ENCODE measurements at places on chromosomes 3 and 15.

DNA sequence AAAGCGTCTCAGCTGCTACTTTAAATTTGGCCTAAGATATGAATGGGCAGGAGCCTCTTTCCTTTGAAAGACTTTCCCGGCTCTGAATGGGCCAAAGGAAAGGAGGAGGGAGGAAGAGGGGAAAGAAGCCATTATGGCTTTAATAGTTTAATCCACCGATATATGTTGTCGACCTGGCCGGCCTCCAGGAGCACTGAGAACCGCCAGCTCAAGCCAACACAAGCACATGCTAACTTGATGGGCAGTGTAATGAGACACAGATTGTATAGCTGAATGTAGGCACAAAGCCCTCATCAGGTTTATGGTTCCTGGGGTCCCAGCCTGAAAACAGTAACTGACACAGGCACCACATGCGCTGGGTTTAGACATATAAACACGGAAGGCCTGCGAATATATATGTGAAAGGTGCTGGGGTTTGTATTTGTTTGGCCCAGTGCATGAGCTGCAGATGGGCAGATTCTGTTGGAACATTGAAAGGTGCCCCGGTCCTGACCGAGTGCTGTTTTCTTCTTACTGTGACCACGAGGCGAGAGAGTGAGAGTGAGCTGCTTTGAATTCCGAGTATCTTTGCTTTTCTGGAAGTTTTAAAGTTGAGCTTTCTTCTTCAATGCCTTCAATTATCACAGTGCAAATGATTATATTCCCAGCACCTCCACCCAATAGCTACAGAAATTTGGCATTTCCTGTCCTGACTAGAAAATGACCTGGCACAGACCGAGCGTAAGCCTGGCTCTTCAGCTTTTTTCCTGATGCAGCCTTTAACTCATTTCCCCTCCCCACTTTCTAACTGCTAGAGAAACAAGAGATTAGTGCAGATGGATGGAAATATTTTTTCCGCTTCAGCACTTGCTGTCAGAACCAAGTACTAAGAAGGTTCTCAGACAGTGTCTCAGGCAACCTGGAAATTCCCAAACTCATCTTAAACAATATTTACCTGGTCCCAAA lies 267.3 kb downstream of the RORA start:
- no peak for DNase-seq

DNA sequence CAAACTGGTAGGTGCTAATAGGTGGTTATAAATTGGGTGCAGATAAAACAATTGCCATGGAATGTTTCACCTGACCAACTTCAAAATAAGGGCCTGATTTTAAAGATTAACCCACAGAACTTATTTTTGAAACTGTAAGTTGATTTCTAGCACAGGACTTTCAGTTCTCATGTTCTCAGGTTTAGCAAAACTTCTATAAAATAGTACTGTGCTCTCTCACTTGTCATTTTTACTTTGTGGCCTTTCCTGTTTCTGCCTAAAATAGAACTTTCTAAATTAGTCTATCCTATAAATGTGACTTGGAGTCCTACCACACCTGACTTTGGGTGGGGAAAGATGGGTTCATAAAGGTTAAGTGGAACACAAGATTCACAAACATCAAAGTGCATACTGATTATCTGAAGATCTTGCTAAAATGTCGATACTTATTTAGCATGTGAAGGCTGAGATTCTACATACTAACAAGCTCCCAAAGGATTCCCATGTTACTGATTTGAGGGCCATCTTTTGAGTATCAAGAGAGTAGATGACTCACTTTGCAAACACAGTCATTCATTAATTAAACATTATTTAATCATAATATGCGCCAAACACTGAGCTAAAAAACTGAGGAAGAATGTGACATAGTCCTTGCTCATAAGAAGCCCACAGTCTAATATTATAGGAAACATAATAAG lies 38.6 kb downstream of the BTLA start:
- DNase-seq = no peak

DNA sequence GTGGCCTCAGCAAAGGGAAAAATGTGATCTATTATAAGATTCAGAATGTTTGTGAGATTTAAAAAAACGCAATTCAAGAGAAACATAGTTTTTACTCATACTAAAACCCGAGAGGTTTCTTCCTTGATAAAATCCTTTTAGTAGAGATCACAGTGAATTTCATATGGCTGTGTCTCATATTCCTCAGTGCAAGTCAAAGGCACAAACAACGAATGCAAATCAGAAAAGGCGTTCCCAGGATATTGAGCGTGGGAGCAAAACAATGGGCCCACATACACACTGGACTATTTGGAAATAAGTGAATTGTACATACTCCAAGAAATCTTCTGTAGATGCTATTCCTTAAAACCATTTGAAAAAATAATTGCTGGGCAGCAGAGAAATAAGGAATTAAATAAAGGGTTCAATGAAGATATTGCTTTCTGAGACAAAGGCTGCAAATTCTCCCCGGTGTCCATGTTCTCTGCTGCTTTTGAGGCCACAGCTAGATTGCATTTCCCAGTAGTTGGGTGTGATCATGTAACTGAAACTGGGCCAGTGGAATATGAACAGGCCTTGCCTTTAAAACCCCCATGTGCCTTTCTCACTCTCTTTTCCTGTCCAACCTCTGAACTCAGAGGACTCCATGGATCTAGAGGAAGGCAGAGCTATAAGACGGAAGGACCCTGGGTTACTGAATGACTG lies 144.6 kb upstream of the TBL1XR1 start:
- no peak for DNase-seq

- no peak for DNase-seq
Observed at GRCh38 chr3:8359133-8359532, 142.5 kb upstream of the LMCD1 start.

- DNase-seq = peak; percentile 30
Observed at GRCh38 chr15:87369269-87369668, 887.3 kb downstream of the NTRK3 start.

GRCh38 chr15:48759921-48760320 lies 50.9 kb downstream of the CEP152 start:
- DNase-seq = peak; percentile 3

DNA sequence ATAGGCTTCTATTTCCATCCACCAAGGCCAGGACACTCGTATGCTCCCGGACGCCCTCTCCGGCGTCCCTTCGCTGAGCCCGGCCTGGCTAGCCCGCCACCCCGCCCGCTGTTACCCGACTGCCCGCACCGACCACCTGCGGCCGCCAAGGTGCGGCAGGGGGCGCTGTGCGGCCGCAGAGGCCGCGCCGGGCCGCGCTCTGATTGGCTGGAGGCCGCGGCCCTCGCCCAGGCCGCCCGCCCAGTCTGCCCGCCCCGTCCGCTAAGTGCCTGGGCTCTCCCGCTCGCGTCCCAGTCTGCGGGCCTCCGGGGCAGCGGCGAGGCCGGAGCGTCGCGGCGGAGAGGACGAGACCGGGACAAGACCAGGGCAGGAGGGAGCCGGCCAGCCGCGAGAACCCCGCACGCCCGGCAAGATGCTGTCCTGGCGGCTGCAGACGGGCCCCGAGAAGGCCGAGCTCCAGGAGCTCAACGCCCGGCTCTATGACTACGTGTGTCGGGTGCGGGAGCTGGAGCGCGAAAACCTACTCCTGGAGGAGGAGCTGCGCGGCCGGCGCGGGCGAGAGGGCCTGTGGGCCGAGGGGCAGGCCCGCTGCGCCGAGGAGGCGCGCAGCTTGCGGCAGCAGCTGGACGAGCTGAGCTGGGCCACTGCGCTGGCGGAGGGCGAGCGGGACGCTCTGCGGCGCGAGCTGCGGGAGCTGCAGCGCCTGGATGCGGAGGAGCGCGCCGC lies at the start of gene SYNM:
TSS of gene SYNM (plus strand) at position 293 of the 726 bp plus-strand sequence. CDS start at position 413, 120 bp downstream.
- no peak for DNase-seq

DNA sequence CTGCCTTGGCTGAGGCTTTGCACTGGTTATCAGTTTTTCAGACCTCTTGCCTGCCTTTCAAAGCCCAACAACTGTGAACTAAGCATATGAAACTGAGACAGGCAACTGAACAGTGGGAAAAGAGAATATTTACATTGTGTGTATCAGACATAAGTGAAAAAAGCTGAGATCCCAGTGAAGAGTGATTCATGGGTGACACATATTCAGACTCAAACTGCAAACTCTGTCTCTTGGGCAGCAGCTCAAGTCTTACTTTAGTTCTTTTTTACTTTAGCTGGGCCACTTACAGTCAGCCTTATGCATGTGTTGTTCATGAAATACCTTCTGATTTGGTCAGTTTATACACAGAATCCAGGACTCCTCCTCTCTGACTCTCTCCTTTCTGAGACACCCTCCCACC lies 19.2 kb downstream of the SUCLG2 start:
- DNase-seq = no peak

- no peak for DNase-seq
Observed at GRCh38 chr3:174247687-174248152, 611.4 kb upstream of the NAALADL2 start.

DNA sequence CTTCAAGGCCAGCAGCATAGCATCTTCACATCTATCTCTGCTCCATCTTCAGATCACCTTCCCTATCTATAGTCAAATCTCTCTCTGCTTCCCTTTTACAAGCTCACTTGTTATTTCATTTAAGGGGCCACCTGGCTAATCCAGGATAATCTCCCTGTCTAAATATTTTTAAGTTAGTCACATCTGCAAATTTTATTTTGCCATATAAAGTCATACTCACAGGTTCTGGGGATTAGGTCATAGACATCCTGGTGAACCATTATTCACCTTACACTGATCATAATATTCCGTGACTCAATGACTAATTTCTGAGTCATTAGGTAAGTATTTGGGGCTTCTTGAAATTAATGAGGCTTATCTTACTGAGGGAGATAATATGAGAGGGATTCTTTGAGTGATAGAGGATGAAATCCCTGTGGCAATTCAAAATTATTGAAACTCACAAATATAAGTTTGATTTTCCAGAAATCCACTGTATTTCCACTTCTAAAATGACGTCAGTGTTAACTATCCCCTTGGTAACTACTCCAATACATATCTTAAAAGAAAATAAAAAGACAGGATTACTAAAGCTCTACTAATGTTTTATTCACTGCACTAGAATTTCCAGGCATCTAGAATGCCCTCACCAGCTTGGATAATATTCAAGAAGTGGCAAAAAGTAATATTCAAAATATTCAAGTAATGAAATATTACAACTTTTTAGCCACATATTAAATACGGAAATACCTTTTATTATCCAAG lies 93.7 kb upstream of the RBMS3 start:
- no peak for DNase-seq

DNA sequence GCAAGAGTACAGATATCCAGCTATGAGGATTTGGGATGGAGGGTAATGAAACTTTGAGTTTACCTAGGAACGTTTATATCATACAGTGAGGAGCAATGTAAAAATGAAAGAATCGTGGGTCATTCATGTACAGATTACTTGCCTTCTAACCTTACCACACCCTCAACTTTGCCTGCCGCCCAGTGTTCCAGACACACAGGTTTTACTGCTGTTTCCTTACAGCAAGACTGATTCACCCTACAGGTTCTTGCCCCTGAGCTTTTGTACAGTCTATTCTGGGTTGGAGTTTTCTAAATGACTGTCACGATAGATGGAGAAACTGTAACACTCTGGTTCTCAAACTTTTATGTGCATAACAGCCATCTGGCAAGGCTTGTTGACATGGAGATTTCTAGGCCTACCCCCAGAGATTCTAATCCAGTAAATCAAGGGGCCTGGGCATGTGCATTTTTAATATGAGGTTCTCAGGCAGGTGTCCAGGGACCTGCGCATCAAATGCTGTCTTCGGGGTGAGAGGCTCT lies 6.6 kb upstream of the TPRG1 start:
- no peak for DNase-seq

DNA sequence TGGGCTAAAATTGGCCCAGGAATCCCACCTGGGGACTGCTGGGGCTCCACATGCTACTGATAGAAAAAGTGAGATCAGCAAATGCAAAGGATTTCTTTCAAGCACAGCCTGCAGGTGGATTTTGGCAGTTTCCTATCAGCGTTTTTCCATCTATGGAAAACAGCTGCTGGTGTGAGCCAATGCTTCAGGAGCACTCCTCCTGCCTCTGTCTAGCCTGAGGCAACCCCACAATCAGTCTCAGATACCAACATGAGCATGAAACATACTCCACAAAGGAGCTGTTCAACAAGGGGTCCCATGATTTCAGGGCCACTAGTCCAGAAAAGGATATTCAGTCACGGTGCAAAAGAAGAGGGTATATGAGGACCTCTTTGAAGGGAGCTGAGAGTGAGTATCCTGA lies 311.5 kb upstream of the THBS1 start:
- DNase-seq = no peak

DNA sequence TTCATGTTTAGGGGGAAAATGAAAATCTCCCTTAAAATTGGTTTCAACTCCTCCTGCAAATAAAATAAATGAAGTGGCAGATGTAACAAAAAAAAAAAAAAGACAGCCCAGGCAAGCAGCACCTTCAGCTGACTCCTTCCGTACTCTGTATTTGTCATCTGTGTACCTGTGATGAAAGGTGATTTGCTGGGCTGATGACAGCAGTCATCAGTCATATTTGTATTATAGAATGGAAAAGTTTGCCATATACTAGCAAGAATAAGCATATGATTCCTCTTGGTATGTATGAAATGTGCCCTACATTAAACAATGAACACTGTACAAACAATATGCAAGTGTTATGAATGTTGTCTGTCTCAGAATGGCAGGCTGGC lies 44.1 kb upstream of the WWTR1 start:
- DNase-seq = no peak

DNA sequence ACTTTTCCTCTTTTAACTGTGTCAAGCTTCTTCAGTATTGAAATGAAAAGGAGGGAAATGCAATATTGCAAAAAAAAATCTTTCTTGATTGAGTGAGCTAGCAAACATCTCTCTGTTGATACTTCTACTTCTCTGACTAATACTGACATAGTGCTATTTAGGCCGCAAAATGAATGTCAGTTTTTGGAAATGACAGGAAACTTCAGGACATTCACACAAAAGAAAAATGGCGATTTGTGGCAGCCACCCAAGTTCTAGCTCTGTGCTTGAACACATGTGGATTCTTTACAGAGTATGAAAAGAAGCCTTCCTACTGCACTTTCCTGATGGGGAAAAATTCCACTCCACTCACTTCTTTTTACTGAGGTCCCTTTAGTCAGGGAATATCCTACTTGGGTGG lies 486.8 kb upstream of the ALCAM start:
- no peak for DNase-seq

DNA sequence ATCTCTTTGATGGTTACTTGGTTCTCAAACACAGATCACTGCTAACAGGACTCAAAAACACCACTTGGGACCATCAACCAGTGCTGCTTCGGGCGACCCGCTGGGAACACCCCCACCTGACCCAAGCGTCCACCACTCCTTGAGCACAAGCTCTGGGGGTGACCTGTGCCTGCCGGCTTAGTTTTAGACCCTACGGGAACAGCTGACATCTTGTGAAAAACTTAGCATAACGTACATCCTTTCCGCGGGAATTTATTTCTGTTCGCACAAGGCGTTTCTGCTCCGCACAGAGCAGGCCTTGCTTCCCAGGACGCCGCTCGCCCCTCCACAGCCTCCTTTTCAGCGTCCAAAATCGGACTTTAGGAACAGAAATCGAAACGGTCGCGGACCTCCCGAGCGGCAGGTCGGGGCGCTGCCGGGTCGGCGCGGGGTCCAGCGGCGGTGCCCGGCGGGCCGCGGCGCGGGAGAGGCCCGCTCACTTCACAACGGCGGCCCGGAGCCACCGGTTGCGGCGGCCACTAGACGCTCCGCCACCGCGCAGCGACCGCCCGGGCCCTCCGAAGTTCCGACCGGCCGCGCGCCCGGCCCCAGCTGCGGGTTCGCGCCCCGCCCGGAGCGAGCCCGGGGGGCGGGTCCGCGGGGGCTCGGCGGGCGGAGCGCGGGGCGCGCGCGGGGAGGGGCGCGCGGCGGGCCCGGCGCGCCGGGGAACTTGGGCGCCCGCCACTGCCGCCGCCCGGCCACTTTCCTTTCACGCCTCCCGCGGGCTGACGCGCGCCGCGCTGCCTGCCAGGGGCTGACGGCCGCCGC lies 959 bp downstream of the SFMBT1 start:
- no peak for DNase-seq

- DNase-seq = no peak
Observed at GRCh38 chr15:39692356-39693327, 90.0 kb downstream of the FSIP1 start.
